NCI-H1930 (cell line): ENCODE measurements at places on chromosomes 4 and X.

DNA sequence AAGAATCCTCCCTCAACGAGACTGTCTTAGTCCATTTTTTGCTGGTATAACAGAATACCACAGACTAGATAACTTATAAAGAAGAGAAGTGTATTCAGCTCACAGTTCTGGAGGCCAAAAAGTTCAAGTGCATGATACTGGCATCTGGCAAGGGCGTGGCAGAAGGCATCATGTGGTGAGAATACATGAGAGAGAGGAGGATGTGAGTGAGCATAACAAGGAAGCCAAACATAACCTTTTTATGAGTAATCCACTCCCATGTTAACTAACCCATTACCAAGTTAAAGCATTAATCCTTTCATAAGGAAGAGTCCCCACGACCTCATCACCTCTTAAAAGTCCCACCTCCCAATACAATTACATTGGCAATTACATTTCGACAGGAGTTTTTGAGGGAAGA is 504.6 kb downstream of the IQCM start:
- no peak for DNase-seq

DNA sequence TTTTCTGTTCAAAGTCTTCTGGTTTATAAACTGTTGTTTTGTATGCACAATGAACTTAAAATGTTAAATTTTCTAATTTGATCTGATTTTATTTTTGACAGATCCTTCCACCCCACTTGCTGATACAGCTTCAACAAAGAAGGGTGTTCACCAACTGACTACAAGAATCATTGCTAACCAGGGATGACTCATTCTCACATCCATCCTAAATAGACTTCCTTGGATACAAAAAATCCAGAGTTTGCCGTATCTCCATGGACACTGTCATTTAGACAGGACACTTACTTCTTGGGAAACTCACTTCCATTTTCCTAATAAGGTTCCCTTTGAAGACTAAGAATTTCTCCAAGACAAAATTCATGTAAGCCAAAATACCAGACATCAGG is 111.6 kb upstream of the NWD2 start:
- DNase-seq, result no peak

- no peak for DNase-seq
These were observed 146.8 kb upstream of the PJA1 start for GRCh38 chrX:69311936-69312670.

DNA sequence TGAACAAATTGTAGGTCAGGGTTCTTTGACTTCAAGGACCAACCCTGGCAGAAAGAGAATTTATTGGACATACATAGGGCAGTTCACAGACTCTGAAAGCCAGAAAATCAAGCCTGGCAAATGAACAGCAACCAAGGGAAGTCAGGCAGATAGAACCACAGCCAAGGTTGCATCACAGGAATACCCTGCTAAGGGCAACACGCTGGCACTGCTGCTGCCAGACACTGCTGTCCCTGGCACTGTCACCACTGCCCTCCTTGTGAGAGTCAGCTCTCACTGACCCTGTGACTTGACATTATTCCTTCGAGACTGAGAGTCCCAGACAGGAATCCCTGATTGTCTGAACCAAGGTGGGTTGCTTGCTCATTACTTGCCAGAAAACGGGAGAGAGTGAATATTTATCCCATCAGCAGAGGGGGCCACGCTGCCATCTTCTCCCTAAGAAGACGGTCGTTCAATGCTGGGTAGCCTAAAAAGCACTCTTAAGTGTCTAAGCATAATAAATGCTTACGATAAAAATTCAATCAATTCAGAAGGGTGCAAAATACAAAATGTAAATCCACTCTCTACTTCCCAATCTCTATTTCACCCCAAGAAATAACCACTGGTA is 23.2 kb upstream of the PTTG2 start:
- DNase-seq, result no peak

DNA sequence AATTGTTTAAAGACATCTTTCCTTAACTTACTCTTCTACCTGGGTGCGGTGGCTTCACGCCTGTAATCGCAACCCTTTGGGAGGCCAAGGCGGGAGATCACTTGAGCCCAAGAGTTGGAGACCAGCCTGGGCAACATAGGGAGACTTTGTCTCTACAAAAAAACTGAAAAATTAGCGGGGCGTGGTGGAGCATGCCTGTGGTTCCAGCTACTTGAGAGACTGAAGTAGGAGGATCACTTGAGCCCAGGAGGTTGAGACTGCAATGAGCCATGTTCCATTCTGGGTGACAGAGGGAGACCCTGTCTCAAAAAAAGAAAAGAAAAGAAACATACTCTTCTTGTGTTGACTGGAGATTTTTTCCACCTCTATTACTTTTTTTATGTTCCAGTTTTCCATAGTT is 181.9 kb downstream of the RAPGEF2 start:
- DNase-seq, result no peak

- DNase-seq, result no peak
These were observed 1.3 kb downstream of the FAM9C start for GRCh38 chrX:13043138-13043537.

DNA sequence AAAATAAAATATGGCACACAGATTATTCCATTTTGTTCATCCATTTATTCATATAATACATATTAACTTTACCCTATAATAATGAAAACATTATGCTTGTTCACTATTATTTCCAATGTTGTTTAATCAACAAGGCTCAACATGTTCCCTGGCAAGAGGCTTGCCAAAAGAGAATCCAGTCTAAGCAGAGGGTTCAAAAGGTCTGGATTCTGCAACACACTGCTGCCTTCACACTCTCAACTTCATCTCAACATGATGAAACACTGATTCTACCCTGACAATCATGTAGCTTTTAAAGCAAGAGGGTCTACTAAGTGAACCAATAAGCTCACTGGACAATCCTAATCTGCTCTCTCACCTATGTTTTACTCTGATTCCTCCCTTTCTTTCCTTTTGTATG is 101.1 kb downstream of the MID1 start:
- DNase-seq, result no peak

GRCh38 chr4:92988301-92988700 is 684.5 kb downstream of the GRID2 start:
- DNase-seq, result no peak

DNA sequence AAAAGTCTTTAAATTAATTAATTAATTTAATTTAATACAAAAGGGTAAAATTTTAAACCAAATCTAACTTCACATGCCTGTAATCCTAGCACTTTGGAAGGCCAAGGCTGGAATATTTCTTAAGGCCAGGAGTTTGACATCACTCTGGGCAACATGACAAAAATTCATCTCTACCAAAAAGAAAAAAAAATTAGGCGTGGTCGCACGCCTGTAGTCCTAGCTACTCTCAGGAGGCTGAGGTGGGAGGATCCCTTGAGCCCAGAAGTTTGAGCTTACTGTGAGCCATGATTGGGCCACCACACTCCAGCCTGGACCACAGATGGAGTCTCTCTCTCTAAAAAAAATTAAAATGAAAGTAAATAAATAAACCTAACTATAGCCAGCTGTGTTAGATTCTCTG is 39.2 kb upstream of the ANTXR2 start:
- DNase-seq, result no peak

- no peak for DNase-seq
These were observed 2085.4 kb downstream of the ARAP2 start for GRCh38 chr4:34158878-34159277.

DNA sequence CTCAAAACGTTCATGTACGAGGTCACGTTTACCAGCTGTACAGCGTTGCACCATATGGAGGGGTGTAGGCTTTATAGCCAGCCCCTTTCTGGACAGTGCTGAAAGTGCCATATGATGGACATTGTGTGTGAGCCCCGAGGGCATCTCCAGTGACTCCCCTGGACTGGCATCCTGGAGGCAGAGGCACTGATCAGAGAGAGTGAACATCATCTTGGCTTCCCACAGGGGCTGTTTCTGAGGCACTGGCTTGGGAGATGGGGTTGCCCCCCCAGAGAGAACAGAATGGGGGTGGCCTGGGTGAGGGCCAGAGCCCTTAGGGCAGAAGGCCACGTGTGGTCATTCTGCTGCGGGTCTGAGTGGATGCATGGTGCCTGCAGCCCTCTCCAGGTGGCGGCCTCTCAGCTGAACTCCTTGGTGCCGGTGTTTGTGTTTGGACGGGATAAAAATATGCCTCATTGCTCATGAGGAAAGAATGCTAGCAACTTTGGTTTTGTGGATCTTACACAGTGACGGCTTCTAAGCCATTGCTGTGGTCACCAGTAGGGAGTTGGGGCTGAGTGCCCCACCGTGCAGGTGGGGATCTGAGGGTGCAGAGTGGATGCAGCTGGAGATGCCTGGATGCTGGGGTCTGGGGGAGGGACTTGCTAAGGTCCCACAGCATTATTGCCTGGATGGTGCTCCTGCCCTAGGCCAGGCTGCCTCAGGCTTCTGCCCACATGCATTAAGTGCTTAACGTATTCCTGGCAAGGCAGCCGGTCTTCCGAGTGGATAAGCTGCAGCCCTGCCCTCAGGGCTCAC is 3.4 kb downstream of the WFS1 start:
- no peak for DNase-seq
